ENCODE measurements at places on chromosomes 12 and 14. TPM values are rescaled to one million over a fixed set of nuclear protein-coding genes. Genes with fewer than 3 reads are reported as not detected.

The KRT71 gene
- not detected for total RNA-seq

The HOXC10 gene
- not detected for total RNA-seq

GRCh38 chr12:53482626-53483168 is 16.6 kb downstream of the MAP3K12 start:
- no peaks in the 10 kb centered on the region for H3K27me3 ChIP-seq
- peaks cover 29% of the 10 kb centered on the region for H3K4me1 ChIP-seq
- no peak overlapping the region for H3K4me3 ChIP-seq

The NEMF gene
- total RNA-seq = 60.9 TPM

DNA sequence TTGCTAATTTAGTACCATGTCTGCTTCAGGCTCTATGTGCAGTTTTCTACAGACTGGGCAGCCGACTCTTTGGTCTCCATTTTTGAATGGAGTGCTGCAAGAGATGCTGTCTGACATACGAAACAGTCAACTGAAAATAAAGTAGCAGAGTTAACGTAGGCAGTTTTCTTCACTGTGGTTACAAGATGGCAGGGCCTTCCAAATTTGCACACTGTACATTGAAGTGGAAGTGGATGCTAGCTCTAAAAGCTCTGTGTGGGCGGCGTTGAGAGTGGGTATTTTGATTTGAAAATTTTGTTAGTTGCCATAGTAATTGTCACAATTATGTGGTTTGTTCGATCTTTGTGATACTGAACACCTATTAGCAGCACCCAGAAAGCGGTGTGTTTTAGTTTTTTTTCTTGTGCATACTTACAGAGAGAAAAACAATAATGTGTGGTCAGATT is 154.9 kb upstream of the ATP2B1 start:
- no peak overlapping the region for H3K27ac ChIP-seq
- no peaks in the 10 kb centered on the region for H3K27me3 ChIP-seq
- no peaks in the 10 kb centered on the region for H3K4me1 ChIP-seq
- H3K4me3 ChIP-seq = no peak overlapping the region

DNA sequence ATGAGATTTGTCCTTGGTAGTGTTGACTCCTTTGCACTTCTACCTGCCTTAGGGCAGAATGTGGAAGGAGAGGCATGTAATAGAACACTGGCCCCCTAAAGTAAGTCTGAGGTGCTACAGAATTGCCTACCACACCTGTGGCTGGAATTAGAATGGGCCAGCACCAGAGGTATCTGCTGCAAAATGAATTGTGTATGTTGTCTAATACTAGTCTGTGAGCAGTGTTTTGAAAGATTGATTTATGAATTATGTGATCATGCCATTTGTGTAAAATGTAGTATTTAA is 5.7 kb upstream of the STYX start:
- H3K4me3 ChIP-seq = no peak overlapping the region
- no peak for DNase-seq
- H3K27ac ChIP-seq = no peak overlapping the region
- H3K36me3 ChIP-seq = peaks cover 90% of the 10 kb centered on the region
- H3K27me3 ChIP-seq = no peaks in the 10 kb centered on the region

The EFS gene
- total RNA-seq = 10.1 TPM

- H3K27ac ChIP-seq = no peak overlapping the region
- DNase-seq = no peak
- no peak overlapping the region for H3K4me3 ChIP-seq
Observed at GRCh38 chr12:76049575-76050251, 18.1 kb upstream of the PHLDA1 start.

The OTUB2 gene
- 0.52 TPM for total RNA-seq

The MMP14 gene
- total RNA-seq = 107 TPM

DNA sequence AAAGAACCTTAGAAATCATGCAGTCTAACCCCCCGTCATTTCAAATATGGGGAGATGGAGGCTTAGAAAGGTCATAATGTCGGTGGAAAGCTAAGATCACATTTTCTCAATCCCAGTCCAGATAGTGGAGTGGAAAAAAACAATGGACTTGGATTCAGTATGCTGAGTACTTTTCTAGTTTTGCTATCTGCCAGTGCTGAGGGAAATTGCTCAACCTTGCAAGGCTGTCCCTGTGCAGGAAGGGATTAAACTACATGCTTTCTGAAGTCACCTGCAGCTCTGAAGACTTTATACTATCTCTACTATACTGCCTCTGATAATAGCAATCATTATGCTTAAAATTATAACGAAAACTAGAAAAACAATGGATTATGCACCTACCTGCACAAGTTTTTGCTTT is 272.8 kb downstream of the LRIG3 start:
- H3K27me3 ChIP-seq = no peaks in the 10 kb centered on the region
- no peak overlapping the region for H3K4me3 ChIP-seq
- H3K27ac ChIP-seq = no peak overlapping the region
- no peaks in the 10 kb centered on the region for H3K4me1 ChIP-seq
- H3K36me3 ChIP-seq = no peaks in the 10 kb centered on the region

All from esophagus muscularis mucosa (tissue), 4 donors.